Kidney epithelial cell (primary cell): ENCODE measurements at places on chromosomes 16 and 17. TPM values are rescaled to one million over a fixed set of nuclear protein-coding genes. Genes with fewer than 3 reads are reported as not detected.
A peak's percentile ranks its signal among the peaks of the same experiment; 100 is the strongest.

DNA sequence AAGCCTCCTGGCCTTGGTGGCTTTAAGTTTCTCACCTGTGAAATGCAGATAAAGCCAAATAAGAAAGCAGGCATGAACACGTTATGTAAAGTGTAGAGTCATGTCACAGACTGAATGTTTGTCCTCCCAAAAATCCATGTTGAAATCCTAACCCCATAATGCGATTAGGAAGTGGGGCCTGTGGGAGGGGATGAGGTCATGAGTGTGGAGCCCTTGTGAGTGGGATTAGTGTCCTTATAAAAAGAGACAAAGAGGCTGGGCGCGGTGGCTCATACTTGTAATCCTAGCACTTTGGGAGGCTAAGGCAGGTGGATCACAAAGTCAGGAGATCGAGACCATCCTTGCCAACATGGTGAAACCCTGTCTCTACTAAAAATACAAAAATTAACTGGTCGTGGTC lies 19.5 kb upstream of the C16orf78 start:
- DNase-seq = no peak

Gene ATP1B2
- total RNA-seq = not detected in 2 replicates

GRCh38 chr16:53202398-53202797 lies 147.6 kb downstream of the CHD9 start:
- DNase-seq = no peak

- DNase-seq = no peak
Observed at GRCh38 chr16:10964039-10964890, 19.9 kb downstream of the CLEC16A start.

Gene SOX8
- 0.71 and 1.3 TPM in 2 replicates for total RNA-seq

DNA sequence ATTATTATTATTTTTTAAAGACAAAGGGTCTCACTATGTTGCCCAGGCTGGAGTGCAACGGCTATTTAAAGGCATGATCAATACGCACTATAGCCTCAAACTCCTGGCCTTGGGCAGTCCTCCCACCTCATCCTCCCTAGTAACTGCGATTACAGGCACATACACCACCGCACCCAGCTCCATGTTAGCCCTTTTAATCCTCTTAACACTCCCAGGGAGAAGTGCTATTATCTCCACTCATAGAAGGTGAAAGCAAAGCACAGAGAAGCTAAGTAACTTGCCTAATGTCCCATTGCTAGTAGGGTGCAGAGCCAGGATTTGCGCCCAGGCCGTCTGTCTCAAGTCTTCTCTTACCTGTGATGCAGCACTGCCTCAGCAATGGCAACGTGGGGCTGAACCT lies 5.0 kb downstream of the HAS3 start:
- DNase-seq = no peak

Gene HSPB9
- not detected in 2 replicates for total RNA-seq

Gene HBQ1
- 0.96 and 1.6 TPM in 2 replicates for total RNA-seq

Gene TSNAXIP1
- total RNA-seq = 0.62 and 0.63 TPM in 2 replicates

DNA sequence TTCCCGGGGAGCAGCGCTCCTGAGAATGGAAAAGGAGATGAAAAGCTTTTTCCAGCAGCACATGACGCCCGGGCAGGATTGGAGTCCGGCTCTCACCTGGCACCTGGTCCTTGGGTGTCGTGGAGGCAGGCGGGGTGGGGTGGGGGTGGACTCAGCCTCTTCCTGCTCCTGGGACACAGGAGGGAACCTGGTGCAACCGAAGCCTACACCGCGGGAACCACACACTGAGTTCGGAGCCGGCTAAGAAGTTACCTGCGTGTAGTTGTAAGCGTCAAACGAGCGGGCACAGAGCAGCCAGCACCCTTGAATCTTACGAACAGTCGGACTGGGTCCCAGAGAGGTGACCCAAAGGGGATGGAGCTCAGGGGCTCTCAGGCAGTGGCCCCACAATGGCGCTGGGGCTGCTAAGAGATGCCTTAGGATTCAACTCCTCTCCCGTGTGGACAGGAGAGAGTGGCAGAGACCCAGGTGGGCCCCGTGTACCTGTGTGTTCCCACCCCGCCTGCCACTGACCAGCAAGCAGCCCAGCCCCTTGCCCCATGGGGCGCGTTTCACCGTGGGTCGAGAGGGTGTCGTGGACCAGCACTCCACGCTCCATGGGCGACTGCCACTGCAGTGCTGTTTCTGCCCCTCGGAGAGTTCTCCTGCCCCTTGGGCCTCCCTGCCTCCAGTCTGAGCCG lies 105.8 kb upstream of the METRNL start:
- DNase-seq = no peak

Gene CRISPLD2
- total RNA-seq = 2.5 and 3.3 TPM in 2 replicates

DNA sequence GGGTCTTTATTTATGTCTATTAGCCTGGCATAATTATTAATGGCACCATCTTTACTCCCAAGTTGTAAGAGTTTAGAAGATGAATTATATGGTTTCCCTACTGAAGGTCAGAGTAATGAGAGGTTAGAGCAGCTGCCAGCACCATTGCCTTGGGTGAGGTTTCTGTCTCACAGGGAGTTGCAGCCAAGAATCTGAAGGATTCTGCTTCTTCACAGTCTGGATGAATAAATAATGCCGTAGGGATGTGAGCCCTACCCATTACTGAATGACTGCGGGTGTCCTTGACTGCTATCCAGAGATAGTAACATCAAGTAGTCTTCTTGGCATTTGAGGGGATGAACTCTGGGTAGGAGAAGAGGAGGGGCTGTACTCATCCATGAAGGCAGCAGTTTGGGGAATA lies 52.8 kb upstream of the SMIM36 start:
- no peak for DNase-seq

DNA sequence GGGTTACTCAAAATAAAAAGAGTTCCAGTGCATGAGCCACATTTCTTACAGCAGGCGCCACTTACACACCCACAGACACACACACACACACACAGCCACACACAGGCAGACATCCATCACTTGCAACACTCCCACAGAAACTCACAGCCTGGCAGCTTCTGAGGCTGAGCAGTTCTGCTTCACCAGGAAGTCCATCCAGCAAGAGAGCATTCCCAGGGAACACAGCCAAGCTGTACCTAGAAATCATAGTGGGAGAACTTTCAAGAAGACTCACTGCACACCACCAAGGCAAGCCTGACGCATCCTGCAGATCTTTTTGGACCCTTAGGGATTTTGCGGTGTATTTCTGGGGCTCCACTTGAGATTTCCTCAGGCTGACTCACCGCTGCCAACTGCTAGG lies 140.9 kb upstream of the WSB1 start:
- no peak for DNase-seq

GRCh38 chr16:66510711-66511601 lies 39.0 kb downstream of the TK2 start:
- DNase-seq = no peak

Gene HSD11B2
- 0.96 and 5.8 TPM in 2 replicates for total RNA-seq

DNA sequence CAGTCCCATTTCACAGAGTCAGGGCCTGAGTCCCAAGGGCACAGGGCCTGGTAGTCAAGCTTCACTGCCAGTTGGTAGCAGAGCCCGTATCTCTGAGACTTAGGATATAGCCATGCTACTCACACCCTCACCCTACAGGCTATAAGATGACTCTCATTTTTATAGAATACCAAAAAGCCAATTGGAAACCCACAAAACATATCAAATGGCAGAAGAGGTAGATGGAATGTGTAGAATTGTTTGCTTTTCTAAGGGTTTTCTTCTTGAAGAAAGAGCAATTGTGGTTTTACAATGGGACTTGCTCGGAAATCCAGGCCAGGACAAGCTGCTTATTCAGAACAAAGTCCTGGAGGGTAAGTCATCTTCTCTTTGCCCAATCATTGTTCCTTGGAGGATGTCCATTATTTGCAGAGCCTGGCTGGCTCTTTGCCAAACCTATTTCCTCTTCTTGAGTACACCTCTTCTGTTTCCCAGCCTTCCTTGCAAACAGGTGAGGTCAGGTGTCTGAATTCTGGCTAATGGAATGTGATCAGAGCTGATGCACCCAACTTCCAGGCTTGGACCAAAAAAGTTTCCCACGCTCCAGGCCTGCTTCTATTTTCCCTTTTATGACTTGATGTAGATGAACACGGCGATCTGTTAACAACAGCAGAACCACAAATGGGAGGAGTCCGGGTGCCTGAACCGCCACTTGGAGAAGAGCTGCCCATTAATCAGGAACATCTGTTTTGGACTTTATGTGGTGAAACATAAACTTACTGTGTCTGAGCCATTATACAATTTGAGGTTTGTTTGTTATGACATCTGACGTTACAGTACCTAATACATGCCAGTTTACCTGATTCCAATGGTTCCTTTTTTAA lies 16.9 kb upstream of the CCL22 start:
- peak; percentile 94 for DNase-seq
